ENCODE measurements at places on chromosomes 16 and 17.
A peak's percentile ranks its signal among the peaks of the same experiment; 100 is the strongest.

GRCh38 chr17:61981323-61981722 is 53.5 kb upstream of the INTS2 start:
- no peak for DNase-seq

GRCh38 chr17:65270499-65271253 is 133.5 kb downstream of the RGS9 start:
- DNase-seq, result no peak

GRCh38 chr17:69457603-69458002 is 43.1 kb downstream of the MAP2K6 start:
- DNase-seq, result peak; percentile 29

DNA sequence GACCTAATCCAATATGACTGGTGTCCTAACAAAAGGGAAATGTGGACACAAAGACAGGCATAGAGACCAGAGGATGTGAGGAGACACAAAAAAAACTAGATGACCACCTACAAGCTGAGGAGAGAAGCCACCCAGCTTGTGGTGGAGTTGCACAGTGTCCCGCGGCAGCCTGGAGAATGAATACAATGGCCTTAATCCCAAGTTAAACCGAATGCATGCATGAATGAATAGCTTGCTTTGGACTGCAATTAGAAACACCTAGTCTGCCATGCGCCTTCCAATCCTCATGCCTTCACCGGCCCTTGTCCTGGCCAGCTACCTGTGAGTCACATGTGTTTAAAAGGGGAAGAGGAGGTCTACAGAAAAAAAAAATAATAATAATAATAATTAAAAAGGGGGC is 72.0 kb downstream of the CNGB1 start:
- DNase-seq, result no peak

DNA sequence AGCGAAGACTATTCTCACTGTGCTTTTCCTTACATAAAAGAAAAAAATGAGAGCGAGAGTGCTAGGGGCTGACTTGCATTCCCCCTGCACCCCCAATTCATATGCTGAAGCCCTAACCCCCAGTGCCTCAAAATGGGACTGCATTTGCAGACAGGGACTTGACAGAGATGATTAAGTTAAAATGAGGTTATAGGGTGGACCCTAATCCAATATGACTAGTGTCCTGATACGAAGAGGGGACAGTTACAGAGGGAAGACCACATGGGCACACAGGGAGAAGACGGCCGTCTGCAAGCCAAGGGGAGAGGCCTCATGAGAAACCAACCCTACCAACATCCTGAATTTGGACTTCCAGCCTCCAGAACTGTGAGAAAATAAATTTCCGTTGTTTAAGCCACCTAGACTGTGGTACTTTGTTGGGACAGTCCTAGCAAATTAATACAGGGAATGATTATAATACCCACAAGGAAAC is 1.6 kb upstream of the TMEM220 start:
- no peak for DNase-seq

DNA sequence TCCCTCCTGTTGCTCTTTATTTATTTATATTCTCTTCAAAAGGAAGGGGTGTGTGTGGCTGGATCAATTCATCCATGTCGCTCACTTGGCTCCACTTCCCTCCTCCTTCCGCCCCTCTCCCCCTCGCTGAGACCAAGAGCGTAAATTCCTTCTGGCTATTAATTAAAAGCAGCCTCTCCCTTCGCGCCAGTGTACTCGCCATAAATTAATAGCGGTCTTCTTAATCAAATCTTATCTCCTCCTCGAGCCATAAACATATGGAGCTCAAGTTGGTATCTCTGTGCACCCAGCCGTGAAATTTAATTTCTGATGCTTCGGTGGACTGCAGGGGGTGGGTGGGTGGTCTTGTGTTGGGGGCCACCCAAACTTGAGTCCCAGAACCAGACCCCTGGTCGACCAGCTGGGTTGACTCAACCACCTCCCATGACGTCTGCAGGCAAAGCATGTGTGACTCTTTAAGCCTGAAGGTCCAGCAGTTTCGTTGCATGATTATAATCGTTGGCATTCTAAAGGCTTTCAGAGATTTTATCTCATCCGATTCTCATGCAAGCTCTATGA is 57.9 kb downstream of the SDK2 start:
- DNase-seq, result no peak

GRCh38 chr17:78573955-78574354 is 3.2 kb downstream of the DNAH17 start:
- DNase-seq, result no peak

GRCh38 chr16:25783226-25783625 is 91.5 kb downstream of the HS3ST4 start:
- no peak for DNase-seq

GRCh38 chr17:69031839-69032238 is 28.9 kb downstream of the ABCA9 start:
- no peak for DNase-seq

DNA sequence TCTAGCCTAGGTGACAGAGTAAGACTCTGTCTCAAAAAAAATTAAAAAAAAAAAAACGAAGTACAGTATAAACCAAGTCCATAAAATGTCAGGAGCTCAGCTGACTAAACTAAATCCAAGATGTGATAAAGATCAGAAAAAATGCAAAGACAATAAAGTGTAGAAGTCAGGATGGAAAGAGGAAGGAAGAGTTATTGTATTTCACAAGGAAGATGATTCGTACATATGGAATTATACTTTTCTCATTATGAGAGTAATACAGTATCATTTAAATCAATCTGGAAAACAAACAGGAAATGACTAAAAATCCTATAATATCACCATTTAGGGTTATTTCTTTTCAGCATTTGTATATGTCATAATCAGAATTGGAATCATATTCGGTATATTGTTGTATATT is 11.4 kb upstream of the APOH start:
- no peak for DNase-seq

- no peak for DNase-seq
Measured at GRCh38 chr16:21565861-21566669, 33.3 kb upstream of the METTL9 start.

Measured in activated CD4-positive, alpha-beta T cell treated with anti-CD3 and anti-CD28 coated beads, Interleukin-2, Interleukin-6, amounts not matched to agents 100 ng/mL and 50 ng/mL, durations not matched to agents 16 hours and 8 hours (primary cell).